CD14-positive monocyte (primary cell): ENCODE measurements at places on chromosomes 3 and 15.
A peak's percentile ranks its signal among the peaks of the same experiment; 100 is the strongest.

GRCh38 chr3:147688868-147689267 lies 279.7 kb downstream of the ZIC1 start:
- no peak for DNase-seq

DNA sequence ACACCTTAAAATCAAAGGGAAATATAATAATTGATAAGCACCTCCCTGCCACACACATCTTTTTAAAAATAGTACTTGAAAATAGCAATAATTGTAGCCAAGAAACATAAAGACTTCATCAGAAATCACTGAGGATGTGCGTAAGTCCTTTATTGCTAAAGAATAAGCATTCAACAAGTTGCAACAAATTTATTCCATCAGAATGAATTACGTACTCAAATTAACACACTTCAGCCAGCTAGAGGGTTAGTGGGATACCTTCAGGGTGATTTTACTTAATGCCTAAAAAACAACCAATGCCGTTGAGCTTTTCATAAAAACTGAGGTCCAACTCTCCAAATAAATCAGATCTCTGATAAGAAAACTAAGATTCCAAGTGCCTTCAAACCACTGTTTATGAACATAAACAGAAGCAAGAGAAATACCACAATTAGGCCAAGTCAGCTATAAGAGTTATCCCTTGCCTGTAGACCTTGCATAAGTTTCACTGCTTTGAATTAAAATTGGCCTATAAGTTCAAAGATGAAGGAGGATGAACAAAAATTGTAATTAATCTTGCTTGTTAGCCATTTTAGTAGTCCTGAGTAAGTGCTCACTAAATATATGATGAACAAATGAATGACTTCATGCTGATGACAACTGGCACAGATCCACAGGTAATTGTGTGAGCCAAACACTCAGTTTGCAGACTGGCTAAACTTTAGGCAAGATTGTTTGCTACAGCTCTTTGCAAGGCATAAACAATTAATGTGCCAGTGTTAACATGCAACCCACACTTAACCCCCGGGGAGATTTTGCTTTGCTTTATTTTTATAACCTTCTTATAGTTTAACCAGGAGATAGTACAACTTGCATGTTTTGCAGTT lies 375.1 kb upstream of the THBS1 start:
- no peak for DNase-seq

DNA sequence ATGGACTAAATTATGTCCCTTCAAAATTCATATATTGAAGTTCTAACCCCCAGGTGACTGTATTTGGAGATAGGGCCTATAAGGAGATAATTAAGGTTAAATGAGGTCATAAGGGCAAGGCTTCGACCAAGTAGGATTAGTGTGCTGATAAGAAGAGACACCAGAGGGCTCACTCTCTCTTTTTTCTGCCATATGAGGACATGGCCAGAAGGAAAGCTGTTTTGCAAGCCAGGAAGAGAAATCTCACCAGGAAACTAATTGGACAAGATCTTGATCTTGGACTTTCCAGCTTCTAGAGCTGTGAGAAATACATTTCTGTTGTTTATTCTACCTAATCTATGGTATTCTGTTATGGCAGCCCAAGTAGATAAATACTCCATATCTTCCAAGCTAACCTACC lies 503.6 kb upstream of the NAALADL2 start:
- DNase-seq = no peak

GRCh38 chr3:134355416-134355815 lies 18.8 kb downstream of the AMOTL2 start:
- DNase-seq = no peak

- no peak for DNase-seq
These were observed 873 bp downstream of the CAPN7 start for GRCh38 chr3:15206662-15207576.

DNA sequence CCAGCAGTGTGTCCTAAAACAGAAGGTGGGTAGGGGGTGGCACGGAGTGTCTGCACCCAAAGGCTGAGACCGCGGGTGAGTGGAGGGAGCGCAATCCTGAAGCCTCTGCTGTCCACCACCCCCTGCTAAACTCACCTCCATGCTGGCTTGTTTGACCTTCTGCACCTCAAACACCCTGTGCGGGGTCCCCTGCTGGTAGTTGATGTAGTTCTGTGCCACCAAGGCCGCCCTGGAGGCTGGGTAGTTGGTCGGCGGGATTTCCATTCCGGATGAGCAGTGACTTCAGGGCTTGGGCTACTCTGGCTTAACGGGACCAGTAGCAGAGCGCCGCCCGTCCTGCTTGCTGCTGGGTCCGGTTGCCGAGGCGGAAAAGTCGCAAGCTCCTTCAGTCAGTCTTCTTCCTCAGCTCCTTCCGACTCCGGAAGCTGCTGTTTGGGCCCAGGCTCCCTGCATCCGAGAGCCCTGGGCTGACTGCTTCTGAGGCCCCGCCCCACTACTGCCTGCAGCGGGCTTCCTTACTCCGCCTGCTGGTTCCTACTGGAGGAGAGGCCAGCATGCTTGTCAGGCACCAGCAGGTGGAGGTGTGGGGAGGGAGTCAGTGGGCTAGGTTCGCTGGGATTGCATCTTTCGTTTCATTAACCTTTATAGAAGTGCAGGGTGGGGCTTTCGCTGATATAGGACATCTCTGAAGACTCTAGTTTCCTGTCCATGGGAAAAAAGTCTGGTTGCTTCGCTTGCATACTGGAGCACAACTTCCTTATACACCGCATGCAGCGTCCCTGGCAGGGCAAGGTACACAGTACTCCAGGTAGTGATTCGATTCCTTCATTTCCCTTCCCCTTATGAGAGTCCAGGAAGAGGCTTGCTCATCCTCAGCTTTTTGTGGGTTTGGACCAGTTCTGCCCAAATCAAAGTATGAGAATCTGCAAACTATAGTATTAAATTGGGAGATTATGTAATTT lies at the start of gene LXN:
Gene LXN (minus strand): TSS at position 434 of the 962 bp plus-strand sequence. CDS start 170 bp downstream, at position 264.
- peak; percentile 50 for DNase-seq

- peak; percentile 46 for DNase-seq
These were observed 37.3 kb downstream of the ANP32A start for GRCh38 chr15:68783226-68784058.

DNA sequence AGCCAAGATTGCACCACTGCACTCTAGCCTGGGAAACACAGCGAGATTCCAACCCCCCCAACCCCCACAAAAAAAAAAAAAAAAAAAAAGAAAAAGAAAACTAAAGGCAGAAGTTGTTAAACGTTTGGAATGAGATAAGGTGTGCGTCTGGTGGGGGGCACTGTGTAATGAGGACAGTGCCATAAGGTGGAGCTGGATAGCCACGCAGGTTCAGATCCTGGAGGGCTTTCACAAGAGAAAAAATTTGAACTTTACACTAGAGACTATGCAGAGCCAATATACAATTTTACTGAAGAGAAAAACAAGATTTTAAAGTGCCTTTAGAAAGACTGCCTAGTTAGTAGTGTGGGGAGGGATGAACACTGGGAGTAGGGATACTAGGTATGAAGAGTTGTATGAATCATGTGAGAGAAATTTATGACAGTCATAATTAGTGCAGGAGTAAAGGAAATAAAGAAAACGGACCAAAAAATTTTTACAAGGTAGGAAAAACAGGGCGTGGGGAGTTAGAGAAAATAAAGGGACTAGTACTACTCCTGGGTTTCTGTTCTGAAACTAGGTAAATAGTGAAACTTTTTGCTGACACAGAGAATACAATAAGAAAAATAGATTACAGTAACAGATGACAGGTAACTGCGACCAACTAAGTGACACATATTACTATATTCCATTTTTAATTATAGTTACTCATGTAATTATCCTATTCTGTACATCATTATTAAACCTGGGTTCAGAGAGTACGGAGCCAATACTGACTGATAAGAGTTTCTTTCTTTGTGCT lies 108.1 kb downstream of the PEAK1 start:
- DNase-seq = no peak

DNA sequence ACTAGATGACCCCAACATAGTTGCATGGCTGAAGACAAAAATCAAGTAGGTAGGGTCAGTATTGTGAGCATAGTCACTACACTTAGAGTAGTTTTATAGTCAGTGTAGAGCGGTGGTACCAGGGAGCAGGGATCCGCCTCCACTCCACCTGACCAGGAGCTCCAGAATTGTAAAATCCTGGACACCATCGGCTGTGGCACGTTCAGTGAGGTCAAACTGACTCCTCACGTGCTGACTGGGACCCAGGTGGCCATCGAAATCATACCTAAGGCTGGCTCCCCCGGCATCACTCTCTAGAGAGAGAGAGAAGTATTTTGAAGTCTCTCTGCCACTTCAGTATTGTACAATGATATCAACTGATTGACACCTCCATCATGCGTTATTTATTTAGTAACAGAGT lies 59.7 kb upstream of the TAMM41 start:
- no peak for DNase-seq

- DNase-seq = no peak
These were observed 848.6 kb downstream of the IGSF11 start for GRCh38 chr3:118186051-118186450.

DNA sequence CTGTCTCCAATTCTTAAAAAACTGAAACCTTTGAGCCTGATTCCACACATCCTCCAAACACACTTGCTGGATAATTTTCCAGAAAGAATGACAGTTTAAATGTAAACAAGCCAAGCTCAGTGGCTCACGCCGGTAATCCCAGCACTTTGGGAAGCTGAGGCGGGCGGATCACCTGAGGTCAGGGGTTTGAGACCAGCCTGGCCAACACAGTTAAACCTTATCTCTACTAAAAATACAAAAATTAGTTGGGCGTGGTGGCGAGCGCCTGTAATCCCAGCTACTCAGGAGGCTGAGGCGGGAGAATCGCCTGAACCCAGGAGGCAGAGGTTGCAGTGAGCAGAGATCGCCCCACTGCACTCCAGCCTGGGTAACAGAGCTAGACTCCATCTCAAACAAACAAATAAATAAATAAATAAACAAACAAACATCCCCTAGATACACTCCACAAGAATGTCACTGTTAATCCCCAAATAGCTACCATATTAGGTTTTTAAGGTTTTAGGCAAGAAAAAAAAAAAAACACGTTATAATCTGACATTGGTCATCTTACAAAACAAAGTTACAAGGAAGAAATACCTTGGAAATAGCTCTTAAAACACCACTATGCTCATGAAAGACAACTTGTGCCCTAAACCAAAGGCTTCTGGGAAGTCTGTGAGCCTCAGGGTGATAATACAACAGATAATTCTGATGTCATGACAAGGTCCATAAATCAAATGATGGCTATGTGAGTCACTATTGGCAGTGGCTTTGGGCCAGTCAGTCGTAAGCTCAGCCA lies 13.2 kb downstream of the TNIK start:
- no peak for DNase-seq

DNA sequence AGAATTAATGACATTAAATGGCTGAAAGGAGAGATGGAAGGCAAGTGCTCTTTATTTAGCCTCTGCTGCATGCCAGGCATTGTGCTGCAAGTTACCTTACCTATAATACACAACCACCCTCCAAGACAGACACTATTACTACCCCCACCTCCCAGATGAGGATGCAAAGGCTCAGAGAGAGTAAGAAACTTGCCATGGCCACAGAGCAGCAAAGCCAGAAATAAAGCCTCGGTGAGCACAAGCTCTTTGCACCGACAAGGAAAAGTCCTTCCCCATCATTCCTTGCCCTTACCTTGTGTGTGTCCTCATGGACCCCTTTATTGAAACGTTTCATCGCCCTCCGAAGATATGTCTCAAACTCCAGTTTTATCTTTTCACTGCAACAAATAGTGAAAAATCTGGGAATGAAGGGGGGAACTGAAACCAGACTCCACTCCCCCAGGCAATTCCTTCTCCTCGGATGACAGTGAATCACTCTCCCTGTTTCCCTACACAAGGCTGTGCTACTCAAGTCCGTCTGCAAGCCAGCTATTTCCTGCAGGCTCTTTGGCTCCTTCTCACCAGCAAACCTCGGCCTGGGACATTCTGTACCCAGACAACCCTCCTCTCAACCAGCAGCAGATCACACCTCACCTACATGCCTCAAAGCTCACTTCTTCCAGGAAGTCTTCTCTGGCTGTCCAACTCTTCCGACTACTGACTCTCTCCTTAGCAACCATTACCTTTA lies 11.4 kb downstream of the XPC start:
- no peak for DNase-seq
